ENCODE measurements at places on chromosomes 16 and 17.

DNA sequence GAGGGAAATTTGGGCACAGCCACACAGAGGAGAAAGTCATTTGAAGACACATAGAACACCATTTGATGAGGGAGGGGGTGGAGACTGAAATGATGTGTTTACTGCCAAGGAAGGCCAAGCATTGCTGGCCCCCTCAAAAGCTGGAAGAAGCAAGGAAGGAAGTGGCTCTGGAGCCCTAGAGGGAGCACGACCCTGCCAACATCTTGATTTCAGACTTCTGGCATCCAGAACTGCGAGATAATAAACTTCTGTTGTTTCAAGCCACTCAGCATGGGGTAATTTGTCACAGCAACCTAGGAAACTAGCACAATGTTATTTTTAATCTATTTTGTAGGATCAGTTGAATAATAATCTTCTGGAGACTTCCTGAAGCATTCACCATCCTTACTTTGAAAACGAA lies 314.8 kb upstream of the GOT2 start:
- DNase-seq: no peak

DNA sequence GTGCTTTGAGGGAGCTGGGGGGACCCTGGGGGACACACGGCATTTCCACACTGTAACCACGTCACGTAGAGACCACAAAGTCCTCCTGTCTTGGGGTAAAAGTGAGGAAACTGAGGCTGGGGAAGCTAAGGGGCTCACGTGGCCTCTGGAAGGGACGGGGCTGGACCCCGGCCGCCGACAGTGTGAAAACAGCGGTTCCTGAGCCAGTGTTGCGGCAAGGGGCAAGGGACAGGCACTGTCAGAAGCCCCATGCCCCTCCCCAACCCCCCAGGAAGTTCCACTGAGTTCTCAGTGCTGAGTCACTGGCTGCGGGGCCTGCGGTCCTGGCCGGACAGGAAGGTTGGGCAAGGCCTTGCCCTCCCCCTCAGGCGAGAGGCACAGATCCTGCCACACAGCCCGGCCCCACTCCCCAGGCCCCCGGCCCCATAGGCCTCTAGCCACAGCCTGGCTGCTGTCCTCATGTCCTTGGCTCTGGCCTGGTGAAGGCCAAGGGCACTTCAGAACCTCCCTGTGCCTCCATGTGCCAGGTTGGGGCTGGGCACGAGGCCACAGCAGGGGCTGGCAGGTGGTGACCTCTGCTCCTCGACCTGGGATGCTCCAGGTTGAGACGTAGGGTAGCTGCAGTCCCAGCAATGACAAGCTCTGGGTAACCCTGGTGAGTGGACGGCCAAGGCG lies 5.0 kb upstream of the CCDC57 start:
- no peak for DNase-seq

GRCh38 chr17:68431661-68432071 lies 25.6 kb downstream of the WIPI1 start:
- DNase-seq: peak; percentile 2

GRCh38 chr16:83400234-83400633 lies 407.5 kb upstream of the HSBP1 start:
- DNase-seq: no peak

- no peak for DNase-seq
Measured at GRCh38 chr17:58788199-58788598, 32.5 kb downstream of the PPM1E start.

DNA sequence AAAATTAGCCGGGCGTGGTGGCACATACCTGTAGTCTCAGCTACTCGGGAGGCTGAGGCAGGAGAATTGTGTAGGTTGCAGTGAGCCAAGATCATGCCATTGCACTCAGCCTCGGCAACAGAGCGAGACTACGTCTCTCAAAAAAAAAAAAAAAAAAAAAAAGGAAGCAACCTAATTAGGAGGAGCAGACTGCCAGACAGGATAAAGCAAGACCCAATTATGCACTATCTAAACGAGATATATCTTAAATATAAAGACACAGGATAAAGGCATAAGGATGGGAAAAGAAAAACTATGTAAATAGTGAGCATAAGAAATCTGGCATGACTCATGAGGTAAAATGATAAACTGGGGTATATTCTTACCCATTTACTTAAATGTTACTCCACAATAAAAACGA lies 4.9 kb downstream of the TXNDC11 start:
- no peak for DNase-seq

GRCh38 chr16:17474572-17474971 lies 3.8 kb upstream of the XYLT1 start:
- DNase-seq: no peak

GRCh38 chr17:7048968-7049367 lies 5.1 kb upstream of the SLC16A11 start:
- DNase-seq: no peak

DNA sequence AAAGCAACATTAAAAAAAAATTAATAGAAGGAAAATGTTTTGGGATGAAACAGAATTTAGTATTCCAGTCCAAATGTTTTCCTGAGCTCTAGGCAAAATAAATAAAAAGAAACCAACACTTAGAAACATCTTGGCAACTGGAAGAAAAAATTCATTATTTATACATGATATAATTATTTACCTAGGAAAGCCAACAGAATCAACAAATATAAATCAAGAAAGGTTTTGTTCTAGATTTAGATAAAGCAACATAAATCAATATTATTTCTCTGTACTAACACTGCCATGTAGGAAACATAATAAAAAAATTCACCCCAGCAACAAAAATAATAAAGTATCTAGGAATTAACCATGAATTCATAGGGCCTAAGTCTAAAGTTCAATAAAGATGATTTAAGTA lies 167.4 kb downstream of the MYO1D start:
- no peak for DNase-seq

- peak; percentile 65 for DNase-seq
Measured at GRCh38 chr17:14699574-14700185, 398.8 kb downstream of the HS3ST3B1 start.

- DNase-seq: no peak
Measured at GRCh38 chr17:871751-872519, 89.8 kb downstream of the MRM3 start.

DNA sequence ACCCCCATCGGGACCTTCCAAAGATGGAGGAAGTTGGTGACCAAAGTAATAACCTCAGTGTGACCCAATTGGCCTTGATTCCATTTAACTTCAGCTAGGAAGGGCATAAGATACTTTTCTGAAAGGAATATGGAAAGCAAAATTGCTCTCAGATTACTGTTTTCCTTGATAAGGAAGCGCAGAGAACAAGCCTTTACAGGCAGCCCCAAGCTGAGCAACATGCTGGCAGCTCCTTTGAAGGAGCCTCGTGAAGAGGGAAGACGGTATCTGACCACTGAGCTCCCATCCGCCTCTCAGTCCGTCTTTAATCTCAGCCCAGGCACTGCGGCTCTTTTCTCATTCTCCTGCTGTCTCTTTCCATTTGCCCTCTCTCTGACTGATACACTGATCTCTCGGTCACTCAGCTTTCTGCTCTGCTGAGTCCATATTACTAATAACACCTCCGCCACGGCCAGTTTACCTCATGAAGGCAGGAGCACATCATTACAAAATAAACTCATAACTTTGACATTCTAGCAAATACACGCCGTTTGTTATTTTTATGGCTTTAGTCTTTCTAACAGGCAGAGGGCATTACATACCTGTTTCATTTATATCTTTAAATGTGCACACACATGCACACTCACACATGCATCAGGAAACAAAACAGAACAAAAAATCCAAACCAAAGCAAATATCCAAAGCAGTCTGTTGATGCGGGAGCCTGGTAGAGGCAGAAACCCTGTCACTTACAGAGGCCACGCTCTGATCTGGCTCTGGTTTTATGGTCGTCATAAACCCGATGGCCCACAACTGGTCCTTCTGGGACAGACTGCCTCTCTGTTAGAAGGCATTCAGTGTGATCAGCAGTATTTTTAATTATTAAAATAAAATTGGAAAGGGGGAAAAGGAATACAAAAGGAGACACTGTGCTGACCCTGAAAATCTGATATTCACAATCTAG lies 183.2 kb downstream of the AATF start:
- no peak for DNase-seq

DNA sequence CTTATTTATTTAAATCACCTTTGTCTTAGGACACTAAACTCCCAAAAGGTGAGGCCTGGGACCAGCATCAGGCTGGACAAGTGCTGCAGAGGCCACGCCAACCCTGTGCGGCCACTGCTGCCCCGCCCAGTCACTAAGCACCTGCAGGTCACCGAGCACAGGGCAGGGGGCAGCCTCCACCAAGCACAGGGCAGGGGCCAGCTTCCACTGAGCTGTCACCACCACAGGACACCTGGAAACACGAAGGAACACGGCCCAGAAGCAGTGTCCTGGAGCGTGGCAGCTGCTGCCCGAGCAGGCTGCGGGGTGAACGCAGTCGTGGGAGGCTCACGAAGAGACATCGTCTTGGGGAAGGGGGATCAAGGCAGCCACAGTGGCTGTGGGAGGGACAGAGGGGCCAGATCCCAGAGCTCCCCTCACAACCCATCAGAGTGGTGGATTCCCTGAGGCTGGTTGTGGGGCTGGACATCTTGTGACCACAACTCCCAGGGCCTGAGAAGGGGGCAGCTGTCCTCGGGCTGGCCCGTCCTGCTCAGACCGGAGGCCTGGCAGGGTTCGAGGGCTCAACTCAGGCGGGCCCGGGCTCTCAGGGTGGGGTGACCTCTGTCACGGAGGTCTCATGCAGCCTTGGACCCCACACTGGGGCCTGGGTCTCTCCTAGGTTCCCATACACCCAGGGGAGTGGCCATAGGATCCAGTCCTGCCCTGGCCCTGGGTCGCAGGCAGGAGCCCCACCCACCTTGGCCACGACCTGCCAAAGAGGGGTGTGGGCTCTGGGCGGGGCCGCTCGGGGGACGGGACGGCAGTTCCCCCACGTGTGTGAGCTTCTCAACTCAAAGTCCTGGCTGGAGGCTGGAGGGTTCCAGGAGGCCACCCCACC lies 18.7 kb downstream of the RAB40B start:
- DNase-seq: no peak

GRCh38 chr17:1173432-1174262 lies 6.1 kb downstream of the ABR start:
- DNase-seq: no peak
